ENCODE measurements at places on chromosomes 16 and 17. TPM values are rescaled to one million over a fixed set of nuclear protein-coding genes. Genes with fewer than 3 reads are reported as not detected.

- no peaks in the 10 kb centered on the region for H3K36me3 ChIP-seq
- H3K27me3 ChIP-seq: no peaks in the 10 kb centered on the region
- no peak overlapping the region for H3K27ac ChIP-seq
- H3K4me1 ChIP-seq: no peaks in the 10 kb centered on the region
- H3K4me3 ChIP-seq: no peak overlapping the region
Observed at GRCh38 chr16:12157517-12158093, 181.1 kb downstream of the SNX29 start.

DNA sequence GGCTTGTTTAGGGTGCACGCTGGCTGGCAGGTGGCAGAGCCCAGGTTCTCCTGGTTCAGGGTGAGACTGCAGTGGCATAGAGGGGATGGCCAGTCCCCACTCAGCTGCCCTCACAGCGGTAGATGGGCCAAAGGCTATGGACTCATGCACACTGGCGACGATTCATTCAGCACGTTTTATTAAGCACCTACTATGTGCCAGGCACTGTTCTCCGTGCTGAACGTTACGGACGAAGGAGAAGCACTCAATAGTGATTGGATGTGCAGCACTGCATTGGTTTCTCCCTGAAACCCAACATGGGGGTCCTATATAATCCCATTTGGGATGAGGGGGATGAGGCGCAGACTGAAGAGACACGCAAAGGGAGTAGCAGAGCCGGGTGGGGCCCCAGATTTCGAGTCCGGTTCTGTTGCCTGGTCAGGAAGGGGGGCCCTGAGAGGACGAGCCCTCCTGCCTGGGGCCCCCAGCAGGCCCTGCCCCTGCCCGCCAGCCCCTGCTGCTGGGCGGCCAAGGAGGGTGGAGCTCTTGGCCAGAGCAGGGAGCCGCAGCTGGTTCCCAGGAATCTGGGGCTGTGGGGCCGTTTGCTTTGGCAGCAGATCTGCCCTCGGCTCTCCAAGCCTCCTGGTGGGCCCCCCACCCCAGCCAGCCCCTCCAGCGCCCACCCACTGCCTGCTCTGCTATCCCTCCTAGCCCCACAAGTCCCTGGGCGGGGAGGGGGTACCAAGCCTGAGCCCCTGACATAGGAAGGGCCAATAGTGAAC is 8.8 kb downstream of the GLIS2 start:
- H3K36me3 ChIP-seq: no peaks in the 10 kb centered on the region
- H3K27ac ChIP-seq: no peak overlapping the region
- no peaks in the 10 kb centered on the region for H3K27me3 ChIP-seq

DNA sequence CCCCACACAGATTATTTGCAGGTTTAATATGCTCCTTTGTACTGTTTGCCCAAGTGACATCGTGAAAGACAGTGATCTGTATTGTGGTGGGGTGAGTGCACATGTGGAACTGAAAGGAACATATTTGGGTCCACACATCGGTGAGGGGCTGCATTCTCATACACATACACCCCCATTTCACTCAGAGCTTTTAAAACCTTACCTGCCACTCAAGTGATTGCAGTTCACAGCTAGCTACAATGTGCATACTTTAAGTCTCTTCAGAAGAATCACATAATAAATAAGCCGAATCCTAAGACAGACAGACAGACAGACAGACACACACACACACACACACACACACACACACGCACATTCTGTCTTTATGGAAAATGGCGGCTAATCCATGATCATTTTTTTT is 102.6 kb downstream of the AATF start:
- no peak for DNase-seq
- H3K27me3 ChIP-seq: no peaks in the 10 kb centered on the region
- no peaks in the 10 kb centered on the region for H3K4me1 ChIP-seq
- H3K27ac ChIP-seq: no peak overlapping the region
- H3K4me3 ChIP-seq: no peak overlapping the region
- peaks cover 50% of the 10 kb centered on the region for H3K36me3 ChIP-seq

GRCh38 chr17:6257336-6257735 is 177.6 kb downstream of the AIPL1 start:
- no peaks in the 10 kb centered on the region for H3K36me3 ChIP-seq
- no peak overlapping the region for H3K4me3 ChIP-seq
- no peak for DNase-seq

DNA sequence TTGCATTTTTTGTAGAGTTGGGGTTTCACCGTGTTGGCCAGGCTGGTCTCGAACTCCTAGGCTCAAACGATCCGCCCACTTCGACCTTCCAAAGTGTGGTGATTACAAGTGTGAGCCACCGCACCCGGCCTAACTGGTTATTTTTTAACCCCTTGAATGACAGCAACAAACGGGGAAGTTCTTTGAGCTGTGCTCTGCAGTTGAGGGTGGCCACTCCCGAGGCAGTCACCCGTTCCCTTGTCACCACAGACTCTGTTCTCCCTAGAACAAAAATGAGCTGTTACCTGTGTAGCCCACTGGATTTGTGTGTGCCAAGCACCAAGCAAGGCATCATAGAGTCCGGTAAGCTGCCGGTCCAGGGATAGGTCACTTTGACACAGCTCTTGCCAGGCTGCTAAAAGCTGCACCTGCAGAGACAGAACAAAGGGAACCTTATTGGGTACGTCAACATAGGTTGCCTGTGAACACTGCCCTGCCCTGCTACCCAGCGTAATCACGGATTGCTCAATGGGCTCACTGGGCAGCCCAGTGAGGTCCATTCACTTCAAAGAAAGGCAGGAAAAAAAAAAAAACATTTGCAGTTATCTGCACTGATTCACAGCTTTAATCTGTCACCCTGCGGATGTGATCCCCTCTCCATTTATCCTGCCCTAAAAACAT is 19.6 kb downstream of the COG7 start:
- H3K36me3 ChIP-seq: peaks cover 30% of the 10 kb centered on the region
- H3K27me3 ChIP-seq: no peaks in the 10 kb centered on the region
- H3K27ac ChIP-seq: no peak overlapping the region
- no peaks in the 10 kb centered on the region for H3K4me1 ChIP-seq
- no peak for DNase-seq

DNA sequence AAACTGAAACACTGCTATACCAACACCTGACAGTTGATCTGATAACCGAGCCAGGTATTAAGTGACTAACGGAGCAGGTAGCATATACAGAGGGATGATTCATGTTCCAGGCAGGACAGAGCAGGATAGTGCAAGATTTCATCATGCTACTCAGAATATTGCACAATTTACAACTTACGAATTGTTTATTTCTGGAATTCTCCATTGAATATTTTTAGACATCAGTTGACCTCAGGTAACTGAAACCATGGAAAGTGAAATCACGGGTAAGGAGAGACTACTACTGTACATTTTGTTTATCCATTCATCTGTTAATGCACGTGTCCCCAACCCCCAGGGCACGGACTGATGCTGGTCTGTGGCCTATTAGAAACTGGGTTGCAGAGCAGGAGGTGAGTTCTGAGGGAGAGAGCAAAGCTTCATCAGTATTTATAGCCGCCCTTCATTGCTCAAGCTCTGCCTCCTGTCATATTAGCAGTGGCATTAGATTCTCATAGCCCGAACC is 14.5 kb upstream of the PPM1E start:
- H3K36me3 ChIP-seq: no peaks in the 10 kb centered on the region
- H3K4me1 ChIP-seq: no peaks in the 10 kb centered on the region
- no peak overlapping the region for H3K4me3 ChIP-seq
- no peaks in the 10 kb centered on the region for H3K27me3 ChIP-seq
- no peak for DNase-seq

The SCARF1 gene
- total RNA-seq: 3.7 TPM

- no peak for DNase-seq
- H3K4me1 ChIP-seq: peaks cover 46% of the 10 kb centered on the region
- H3K4me3 ChIP-seq: no peak overlapping the region
- H3K36me3 ChIP-seq: peaks cover 30% of the 10 kb centered on the region
Observed at GRCh38 chr17:78390241-78391050, 12.0 kb downstream of the PGS1 start.

Data from B cell (primary cell).